Fibroblast of skin of left biceps (primary cell): ENCODE measurements at places on chromosomes 2 and 18.

DNA sequence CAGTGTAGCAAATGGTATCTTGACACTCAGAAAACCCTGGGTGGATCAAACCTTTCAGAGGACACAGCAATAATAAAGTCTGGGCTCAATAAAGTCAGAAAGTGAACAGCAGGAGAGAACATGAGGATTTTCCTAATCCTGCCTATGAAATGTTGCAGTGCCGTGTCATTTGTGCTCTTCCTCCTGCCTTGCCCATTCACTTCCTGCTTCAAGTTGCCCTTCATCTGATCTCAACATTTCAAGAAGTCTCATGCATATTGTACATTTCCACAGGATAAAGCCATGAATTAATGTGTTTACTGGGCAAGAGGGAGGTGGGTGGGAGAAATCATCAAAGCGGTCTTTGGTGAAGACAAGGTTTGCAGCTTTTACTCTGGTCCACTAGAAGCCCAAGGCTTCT lies 51.1 kb upstream of the STPG4 start:
- DNase-seq, result no peak

DNA sequence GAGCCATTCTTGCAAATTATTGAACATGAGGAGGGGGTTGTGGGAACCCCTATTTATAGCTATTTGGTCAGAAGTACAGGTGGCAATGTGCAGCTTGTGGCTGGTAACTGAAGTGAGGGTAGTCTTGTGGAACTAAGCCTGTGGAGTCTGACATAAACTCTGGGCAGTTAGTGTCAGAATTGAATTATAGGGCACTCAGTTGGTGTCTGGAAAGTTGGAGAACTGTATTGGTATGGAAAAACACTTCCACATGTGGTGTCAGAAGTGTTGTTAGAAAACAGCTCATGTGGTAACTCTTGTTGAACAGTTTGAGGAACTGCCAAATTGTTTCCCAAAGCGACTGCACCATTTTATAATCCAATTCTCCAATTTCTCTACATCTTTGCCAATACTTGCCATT lies 7.5 kb downstream of the RALBP1 start:
- no peak for DNase-seq

- DNase-seq, result no peak
These were observed 68.4 kb downstream of the BCL2L11 start for GRCh38 chr2:111189106-111189505.

- DNase-seq, result no peak
These were observed 38.5 kb upstream of the STPG4 start for GRCh38 chr2:47193607-47194006.

DNA sequence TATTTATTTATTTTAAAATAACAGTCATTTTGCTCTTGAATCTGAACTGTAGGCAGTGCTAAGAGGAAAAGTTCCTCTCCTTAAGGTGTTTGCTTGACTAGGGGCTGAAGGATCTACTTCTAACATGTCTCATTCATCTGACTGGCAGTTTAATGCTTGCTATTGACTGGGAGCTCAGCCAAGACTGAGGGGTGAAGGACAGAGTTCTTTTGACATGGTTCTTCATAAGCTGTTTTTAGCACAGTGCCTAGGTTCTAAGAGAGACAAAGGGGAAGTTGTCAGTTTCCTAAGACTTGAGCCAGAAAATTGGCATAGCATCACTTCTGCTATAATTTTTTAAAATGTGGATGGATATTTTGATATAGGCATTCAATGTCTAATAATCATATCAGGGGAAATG lies 73.0 kb downstream of the COMMD1 start:
- DNase-seq, result no peak

DNA sequence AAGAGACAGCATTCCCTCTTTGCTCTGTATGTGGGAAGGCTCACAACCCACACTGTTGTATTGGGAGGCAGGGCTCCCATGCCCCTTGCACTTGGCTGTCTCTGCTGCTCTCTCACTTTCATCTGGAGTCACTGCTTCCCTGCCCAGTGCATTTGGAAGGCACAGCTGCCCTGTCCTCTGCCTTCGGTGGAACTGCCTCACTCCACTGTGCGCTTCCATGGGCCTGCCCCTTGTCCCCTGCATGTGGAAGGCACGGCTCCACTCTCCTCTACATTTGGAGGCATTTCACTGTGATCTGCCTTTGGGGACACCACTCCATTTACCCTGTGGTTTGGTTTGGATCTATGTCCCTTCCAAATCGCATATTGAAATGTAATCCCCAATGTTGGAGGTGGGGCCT lies 9.1 kb upstream of the PROM2 start:
- no peak for DNase-seq

- no peak for DNase-seq
These were observed 102.6 kb downstream of the PTPN4 start for GRCh38 chr2:119862127-119862889.

GRCh38 chr2:226862623-226863022 lies 26.8 kb downstream of the RHBDD1 start:
- no peak for DNase-seq

- no peak for DNase-seq
These were observed 2.9 kb upstream of the FAM124B start for GRCh38 chr2:224404796-224405195.
